GM13976 (cell line): ENCODE measurements at places on chromosomes 13 and 19.

- DNase-seq, result no peak
Observed at GRCh38 chr13:85970727-85971126, 171.5 kb upstream of the SLITRK6 start.

DNA sequence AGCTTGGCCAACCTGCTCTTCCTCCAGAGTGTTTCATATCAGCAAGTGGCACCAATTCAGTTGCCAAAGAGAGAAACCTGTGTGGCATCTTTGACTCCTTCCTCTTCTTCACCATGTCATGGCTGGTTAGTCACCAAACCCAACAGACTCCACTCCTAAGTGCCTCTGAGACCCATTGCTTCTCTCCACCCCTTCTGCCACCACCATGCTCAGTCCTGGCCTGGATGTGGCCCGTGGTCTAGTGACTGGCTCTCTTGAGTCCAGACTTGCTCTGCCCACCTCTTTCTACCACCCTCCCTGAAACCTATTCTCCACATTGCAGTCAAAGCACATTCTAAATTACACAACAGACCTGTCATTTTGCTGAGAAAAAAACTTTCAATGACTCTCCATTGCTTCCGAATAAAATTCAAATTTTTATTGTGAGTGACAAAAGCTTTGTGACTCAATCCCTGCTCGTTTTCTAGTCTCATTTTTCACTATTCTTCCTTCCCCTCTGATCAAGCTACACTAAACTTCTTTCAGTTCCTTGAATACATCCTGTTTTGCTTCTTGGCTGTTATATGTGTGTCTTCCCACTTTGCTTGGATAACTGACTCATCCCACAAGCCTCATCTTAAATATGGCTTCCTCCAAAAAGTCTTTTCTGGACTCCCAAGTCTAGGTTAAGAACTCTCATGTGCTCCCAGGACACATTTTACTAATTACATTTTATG is 12.0 kb upstream of the TNFSF11 start:
- DNase-seq, result no peak

- DNase-seq, result no peak
Observed at GRCh38 chr13:113936166-113936965, 37.5 kb downstream of the C13orf46 start.

GRCh38 chr13:97142452-97142851 is 79.7 kb upstream of the MBNL2 start:
- no peak for DNase-seq

GRCh38 chr13:113545455-113545930 is 39.1 kb upstream of the TFDP1 start:
- no peak for DNase-seq

DNA sequence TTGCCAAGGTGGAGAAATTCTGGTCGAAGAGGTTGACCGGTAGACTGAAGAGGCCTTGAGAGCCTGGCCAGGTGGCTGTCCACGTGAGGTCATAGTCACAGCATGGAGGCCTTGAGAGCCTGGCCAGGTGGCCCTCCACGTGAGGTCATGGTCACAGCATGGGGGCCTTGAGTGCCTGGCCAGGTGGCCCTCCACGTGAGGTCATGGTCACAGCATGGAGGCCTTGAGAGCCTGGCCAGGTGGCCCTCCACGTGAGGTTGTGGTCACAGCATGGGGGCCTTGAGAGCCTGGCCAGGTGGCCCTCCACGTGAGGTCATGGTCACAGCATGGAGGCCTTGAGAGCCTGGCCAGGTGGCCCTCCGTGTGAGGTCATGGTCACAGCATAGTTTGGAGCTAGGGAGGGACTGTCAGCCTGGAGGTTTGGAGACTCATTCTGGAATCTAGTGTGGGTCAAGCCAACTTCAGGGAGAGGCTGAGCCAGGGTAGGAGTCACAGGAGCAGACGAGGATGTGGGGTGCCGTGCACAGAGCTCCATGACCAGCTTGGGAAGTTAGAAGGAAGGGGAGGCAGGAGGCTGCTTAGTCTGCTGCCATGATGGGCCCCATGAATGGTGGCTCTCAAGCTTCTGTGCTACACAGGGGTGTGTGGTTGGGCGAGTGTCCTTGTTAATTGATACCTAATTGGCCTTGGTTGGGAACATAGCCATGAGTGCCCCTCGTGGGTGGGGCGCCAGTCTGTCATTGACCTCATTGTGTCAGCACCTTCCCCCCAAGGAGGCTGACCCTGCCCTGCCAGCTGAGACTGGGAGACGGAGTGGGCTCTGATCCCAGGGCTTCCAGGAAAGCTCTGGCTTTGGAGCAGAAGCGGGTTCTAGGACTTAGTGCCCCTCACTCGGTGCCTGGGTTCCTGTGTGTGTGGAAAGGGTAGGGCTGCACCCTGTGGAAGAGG is 4.0 kb downstream of the LENG9 start:
- no peak for DNase-seq

GRCh38 chr13:99553033-99553432 is 51.8 kb downstream of the TM9SF2 start:
- no peak for DNase-seq

- no peak for DNase-seq
Observed at GRCh38 chr13:33794576-33794975, 23.4 kb upstream of the RFC3 start.

GRCh38 chr13:77904031-77904430 is 14.6 kb downstream of the EDNRB start:
- DNase-seq, result no peak

GRCh38 chr13:94860981-94861407 is 148.6 kb upstream of the SOX21 start:
- DNase-seq, result no peak

DNA sequence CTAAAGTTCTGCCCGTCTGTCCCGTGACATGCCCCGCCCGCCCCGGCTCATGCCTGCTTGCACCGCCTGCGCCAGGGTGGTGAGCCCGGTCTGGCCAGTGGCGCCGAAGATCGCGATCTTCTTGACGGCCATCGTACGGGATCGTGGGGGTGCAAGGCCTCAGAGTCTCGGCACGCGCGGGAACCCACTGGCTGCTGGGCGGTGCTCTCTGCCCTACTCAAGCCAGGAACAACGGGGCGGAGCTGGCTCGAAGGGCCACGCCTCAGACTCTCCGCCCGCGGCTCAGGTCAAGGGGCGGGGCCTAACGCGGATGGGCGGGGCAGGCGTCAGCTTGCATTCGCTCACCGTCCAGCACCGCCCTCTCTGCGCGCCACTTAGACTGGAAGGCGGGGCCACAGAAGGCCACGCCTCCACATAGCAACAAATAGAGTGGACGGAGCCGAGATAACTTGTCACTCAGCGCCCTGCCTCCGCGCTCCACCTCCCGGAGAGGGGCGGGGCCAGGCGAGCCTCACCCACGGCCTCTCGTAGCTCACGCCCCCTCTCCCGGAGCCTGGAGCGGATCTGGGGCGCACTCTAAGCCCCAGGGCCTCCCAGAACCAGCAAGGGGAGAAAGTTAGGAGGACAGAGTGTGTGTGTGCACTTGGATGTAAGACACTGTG is at the start of gene BLVRB:
TSS of gene BLVRB (minus strand) at position 189 of the 662 bp plus-strand sequence. CDS start at position 132, 57 bp downstream.
- DNase-seq, result peak; percentile 99

- DNase-seq, result no peak
Observed at GRCh38 chr13:111589992-111590391, 269.6 kb downstream of the TEX29 start.

DNA sequence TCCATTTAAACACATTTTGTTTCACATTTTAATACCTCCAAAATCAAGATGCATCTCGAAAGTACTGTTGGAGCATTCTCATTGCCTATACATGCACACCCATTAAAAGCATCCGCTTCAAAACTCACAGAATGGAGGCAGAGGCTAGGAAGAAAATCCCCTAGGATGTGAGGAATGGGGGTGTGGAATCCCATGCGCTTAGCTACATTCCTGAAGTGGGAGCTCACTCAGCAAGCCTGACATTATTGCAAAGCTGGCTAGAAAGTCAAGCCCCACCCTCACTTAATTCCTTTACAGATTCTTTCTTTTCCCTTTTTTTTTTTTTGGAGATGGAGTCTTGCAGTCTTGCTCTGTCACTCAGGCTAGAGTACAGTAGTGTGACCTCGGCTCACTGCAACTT is 4.6 kb upstream of the FAM32A start:
- no peak for DNase-seq

- no peak for DNase-seq
Observed at GRCh38 chr13:23081220-23081619, 99.6 kb upstream of the SGCG start.

GRCh38 chr13:109627649-109628048 is 158.7 kb downstream of the IRS2 start:
- no peak for DNase-seq

DNA sequence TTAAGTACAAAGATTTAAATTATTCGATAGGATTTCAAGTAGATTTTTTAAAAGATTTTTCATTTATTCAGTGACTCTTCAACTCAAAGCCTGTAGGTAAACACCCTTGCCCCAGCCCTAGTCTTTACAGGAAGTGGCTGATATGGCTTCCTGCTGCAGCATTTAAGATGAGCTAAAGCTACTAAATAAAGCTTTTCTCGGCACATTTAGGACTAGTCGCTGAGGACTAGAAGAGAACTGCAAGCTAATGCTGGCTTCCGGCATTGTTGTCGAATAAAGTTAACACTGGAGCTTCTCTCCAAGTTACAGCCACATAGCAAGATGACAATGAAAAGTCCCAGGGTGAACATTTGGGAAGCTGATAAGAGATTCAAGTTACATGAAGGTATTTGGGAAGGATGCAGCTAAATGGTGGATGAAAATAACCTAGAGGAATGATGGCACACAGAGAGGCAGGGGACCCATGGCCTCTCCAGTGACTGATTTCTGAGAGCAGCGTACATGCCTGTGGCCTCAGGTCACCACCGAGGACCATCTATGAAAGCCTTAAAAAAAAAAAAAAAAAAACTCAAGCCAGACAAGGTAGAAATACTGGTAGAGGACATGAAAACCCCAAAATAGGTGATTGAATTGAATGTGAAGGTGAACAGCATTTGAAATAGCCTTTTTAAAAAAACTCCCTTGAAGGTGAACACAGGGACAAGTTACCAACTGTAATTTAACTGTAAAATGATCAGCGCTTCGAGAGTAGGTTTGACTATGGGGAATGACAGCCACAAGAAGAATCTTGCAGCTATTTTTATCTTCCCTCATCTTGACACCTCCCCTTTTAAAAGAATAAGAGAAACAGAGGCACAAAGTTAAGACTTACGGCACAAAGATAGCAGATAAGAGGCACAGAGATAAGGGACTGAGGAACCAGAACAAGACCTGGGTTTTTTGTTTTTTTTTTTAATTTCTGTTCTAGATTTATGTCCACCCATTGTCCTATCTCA is 155.4 kb downstream of the DCT start:
- DNase-seq, result no peak

GRCh38 chr13:76991432-76991795 is 467 bp upstream of the CLN5 start:
- DNase-seq, result peak; percentile 66

DNA sequence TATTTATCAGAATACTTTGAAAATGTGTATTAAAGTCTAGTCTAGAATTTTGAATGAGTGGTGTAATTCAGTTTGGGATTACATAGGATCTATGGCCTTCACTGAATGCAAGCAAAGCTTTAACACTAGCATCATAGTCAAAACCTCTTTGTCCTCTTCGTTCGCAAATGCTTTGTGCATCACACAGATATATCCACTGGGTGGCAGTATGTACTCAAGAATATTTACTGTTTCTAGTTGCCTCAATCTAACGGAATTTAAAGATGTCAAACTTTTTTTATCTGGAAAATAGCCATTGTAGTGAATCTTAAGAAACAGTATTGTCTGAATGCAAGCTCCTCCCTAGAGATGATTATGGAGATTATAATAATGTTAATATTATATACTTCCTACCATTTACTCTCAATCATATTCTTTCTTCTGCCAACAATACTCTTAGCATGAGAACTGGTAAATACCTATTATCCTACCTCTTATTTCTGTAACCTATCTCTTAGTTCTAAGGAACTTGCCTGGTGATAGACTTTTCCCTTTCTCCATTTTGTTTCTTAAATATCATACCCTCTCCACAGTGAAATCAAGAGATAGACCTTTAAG is 25.8 kb downstream of the LACC1 start:
- peak; percentile 59 for DNase-seq

- no peak for DNase-seq
Observed at GRCh38 chr19:49551531-49551930, 23.7 kb downstream of the RCN3 start.

- DNase-seq, result no peak
Observed at GRCh38 chr19:47057328-47057727, 8.9 kb upstream of the TMEM160 start.

DNA sequence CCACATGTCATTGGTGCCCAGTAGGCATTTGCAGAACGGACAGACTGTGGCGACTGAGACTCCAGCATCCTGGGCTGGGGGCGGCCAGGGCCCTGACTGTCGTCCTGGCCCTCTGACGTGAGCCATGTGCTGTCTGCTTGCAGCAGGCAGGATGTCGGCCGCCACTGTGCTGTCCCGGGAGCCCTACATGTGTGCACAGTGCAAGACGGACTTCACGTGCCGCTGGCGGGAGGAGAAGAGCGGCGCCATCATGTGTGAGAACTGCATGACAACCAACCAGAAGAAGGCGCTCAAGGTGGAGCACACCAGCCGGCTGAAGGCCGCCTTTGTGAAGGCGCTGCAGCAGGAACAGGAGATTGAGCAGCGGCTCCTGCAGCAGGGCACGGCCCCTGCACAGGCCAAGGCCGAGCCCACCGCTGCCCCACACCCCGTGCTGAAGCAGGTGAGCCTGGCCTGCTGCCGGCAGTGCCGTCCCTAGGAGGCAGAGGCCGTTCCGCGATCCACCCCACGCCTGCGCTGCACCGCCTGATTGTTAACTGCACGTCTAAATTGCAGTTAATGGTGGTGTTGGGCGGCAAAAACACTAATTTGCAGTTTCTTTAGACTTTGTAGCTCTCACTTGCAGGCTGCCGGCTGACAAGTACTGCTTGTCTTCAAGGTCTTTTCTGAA is 14.2 kb downstream of the TSSK6 start:
- no peak for DNase-seq

GRCh38 chr19:45245826-45246225 is 619 bp upstream of the EXOC3L2 start:
- no peak for DNase-seq

GRCh38 chr13:64591971-64592370 is 2638.2 kb downstream of the PCDH9 start:
- no peak for DNase-seq

DNA sequence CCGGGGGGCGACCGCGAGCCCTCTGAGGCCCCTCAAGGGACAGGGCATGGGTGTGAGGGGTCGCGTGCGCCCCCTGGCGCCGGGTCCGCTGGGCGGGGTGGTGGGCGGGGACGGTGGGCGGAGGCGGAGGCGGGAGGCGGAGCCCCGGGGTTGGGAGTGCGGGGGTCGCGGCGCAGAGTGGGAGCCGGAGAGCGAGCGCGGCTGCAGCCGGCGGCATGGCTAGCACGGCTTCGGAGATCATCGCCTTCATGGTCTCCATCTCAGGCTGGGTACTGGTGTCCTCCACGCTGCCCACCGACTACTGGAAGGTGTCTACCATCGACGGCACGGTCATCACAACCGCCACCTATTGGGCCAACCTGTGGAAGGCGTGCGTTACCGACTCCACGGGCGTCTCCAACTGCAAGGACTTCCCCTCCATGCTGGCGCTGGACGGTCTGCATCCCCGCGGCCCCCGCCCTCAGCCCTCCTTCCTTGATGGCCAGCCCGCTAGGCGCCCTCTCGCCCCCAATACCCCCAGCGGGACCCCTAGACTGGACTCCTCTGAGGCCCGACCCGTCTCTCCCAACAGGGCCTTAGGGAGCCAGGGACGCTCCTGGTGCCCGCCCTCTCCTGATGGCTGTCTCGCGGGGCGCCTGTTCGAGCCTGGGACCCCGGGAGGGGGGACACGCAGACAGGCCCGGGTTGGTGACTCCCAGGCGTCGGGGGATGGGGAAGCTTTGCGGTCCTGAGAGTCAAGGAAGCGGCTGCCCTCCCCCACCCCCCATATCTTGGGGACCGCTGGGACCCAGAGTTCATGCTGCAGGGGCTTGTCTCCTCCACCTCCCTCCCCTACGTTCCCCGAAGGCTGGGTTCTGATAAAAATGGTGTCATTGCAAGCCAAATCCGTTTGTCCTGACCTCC is at the start of gene CLDN10:
TSS of gene CLDN10 (plus strand) at position 182 of the 903 bp plus-strand sequence. CDS start at position 216, 34 bp downstream.
- DNase-seq, result peak; percentile 38
